ENCODE measurements at places on chromosomes 2 and 18.

- peak; percentile 32 for DNase-seq
Observed at GRCh38 chr2:101501443-101501842, 26.5 kb upstream of the RFX8 start.

GRCh38 chr2:118102433-118103082, 14.3 kb downstream of the INSIG2 start:
- DNase-seq = peak; percentile 38

DNA sequence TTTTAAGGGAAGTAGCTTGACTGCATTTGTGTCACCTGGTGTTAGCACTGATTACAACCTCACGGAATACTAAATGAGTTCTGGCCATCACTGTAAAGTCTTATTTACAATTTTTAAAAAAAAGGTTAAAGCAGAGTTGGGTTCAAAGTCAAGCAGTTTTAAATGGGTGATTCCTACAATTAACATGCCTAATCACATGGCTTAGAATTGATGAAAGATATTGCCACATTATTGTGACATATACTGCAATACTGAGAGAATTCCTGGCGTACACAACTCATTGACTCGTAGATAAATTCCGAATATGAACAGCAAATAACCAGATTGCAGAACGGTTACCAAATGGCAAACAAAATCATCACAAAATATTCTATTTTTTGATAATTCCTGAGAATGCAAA, 34.2 kb downstream of the ROCK2 start:
- no peak for DNase-seq

DNA sequence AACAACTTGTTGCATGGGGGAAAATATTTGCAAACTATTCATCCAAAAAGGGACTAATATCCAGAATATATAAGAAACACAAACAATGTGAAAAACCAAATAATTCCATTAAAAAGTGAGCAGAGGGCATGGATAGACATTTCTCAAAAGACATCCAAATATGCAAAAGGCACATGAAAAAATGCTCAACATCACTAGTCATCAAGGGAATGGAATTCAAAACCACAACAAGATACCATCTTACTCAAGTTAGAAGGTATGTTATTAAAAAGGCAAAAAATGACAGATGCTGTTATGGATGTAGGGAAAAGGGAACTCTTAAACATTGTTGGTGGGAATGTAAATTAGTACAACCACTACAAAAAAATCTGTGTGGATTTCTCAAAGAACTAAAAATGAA, 396.5 kb downstream of the CCDC85A start:
- peak; percentile 90 for DNase-seq

DNA sequence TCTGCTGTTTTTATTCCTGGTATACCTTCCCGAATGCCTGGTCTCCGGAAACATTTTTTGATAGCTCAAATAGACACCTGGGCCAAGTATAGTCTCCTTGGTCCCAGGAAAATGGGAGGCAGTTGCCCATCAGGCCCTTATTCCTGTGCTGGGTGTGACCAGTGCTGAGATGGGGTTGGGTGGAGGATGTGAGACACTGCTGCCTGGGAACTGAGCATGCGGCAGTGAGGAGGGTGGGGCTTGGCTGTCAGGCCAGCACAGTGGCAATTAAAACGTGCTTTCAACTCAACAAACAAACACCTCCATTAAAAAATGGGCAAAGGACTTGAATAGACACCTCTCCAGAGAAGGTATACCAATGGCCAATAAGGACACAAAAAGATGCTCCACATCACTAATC, 12.5 kb downstream of the KLHL29 start:
- DNase-seq = no peak

DNA sequence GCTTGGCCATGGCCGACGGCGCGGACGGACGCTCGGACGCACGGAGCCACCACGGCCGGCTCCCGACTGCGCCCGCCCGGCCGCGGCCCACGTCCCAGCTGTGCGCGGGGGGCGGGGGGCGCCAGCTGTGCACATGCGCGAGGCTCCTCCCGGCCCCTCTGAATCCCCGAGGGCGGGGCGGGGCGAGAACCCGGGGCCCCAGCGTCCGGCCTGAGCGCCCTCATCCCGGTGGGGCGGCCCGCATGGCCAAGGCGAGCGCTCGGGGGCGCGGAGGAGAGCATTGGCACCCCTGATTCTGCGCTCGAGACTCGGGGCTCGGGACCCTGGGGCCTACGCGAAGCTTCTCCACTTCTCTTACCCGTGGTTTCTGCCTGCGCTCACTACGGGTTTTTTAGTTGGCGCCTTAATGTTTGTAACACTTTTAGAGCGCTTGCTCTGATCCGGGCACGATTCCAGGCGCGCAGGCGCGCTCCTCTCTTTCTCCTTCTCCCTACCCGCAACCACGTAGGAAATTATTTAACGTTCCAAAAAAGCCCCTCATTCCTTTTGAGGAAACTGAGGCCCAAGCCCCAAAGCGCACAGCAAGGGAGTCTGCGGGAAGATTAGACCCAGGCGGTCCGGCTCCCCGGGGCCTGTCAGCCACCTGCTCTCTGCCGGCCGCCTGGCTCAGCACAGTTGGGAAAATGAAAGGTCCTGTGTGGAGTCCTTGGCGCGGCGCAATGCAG, at the start of gene PXDN:
Gene PXDN, minus strand, starts transcription at position 70 of the 725 bp plus-strand sequence. Its CDS starts 60 bp downstream, at position 10.
- peak; percentile 74 for DNase-seq

DNA sequence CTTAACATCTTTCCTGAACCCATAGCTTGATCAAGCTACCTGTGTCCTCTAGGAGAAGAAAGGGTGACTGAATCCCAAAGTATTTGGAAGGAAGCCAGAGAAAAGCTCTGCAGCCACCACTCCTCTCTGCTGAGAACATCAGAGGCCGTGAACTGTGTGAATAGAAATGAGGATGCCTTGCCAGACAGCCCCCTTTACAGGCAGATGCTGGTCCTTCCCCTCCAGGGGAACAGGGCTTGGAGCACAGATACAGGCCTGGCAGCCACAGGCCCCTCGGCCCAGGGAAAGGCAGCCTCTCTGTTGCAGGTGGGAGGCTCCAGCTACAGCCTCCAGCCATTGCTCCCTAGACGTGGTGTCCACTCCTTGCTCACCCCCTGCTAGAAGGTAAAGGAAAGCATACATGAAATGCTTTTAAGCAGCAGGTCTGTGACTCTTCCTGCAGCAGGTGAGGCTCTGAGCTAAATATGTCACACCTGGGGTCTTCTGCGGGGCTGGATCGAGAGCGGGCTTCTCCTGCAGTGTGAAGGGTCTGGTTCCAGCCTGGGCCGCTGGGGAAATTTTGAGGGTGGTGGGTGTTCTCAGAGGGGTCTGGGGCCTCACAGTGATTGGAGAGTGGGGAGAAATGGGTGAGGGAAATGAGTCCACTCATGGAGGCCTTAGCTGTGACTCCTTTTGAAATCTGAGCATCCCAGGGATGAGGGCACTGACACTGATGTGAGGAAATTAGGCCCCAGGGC, 234.0 kb downstream of the KLHL29 start:
- peak; percentile 66 for DNase-seq

GRCh38 chr18:68843473-68844089, 45.7 kb downstream of the CCDC102B start:
- DNase-seq = no peak

DNA sequence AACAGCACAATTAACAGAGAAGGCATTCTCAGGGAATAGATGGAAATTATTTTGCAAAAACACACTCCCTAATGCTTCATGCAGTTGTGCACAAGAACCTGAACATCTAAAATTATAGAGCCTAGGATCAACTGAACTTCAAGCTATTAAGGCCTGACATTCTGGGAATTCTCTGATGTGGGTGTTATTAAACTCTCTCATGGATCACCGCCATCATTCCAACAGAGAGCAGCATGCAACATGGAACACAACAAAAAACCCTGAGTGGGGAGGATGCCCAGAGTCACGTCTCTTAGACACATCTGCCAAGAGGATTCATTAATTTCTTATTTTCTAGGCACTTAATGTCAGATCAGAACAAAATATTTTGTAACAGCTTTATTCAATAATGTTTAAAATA, 543.8 kb downstream of the ERBB4 start:
- no peak for DNase-seq

DNA sequence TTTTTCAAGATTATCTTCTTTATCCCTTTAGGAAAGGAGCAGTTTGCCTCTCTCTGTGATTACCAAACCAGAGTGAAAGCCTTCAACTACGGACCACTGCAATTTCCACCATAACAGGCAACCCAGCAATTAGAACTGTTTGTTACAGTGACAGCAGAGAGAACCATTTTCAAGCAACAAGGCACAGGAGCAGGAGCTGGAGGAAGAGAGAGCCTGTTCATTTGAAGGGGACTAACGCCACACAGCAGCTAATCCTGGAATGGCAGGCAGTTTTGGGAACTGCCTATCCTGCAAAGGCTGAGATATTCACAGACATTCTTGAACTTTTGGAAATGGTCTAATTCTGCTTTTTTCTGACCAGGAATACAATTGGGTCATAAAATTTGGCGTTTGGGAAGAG, 1541.9 kb upstream of the PIK3C3 start:
- DNase-seq = peak; percentile 57

DNA sequence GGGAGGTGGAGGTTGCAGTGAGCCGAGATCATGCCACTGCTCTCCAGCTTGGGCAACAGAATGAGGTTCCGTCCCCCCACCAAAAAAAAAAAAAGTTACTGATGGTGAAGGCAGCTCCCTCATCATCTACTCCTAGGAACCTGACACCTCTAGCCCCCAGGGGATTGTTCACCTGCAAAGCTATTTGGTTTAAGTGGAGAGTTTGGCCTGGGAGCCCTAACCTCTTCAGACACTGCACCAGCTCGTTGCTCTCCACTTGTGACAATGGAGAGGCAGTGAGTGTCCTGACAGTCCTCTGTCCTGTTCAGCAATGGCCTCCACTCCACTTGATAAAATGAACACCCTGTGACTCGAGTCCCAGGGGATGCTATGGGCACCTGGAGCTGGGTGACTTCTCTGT, 43.5 kb downstream of the ATP6V1C2 start:
- no peak for DNase-seq
